NCI-H748 treated with DMSO at 0.1 percent for 48 hours (cell line): ENCODE measurements at places on chromosomes 5 and 9.
A peak's percentile ranks its signal among the peaks of the same experiment; 100 is the strongest.

DNA sequence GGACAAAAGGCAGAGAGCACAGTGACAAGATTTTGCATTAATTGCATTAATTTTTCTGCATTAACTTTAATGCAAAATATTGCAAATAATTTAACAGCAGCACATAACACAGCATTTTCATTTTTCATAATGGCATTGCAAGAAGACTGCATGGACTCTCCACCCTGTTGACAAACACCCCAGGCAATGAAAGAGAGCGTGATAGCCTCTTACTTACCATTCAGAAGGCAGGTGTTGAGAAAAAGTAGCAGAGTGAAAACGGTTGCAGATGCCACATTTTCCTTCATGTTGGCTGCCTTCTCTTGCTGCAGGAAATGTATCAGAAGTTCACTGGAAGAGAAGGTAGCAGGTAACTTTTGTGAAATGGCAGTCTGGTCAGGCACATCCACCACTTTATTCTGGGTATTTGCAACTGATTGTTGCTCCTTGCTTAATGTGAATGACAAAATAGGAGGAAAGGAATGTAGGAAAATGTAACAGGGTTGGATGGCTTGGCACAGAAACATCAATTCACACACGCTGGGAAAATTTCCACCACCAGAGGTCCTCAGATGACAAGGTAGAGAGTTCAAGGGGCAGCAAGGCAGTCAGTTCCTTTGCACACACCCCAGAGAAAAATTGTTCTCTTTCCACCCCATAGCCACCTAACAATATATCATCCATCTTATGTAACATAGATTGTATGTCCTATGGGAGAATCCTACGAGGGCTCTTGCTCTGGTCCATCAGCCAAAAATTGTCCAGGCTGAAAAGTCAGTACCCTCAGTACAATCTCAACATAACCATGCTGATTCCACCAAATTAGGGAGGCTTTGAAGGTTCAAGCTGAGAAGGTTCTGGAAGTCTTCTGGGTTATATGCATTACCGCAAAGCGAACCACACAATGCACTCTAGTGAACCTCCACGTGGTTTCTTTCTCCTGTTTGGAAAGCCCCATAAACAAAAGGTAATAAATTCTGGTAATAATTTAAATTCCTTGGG is 41.9 kb upstream of the AGXT2 start:
- DNase-seq = peak; percentile 77

- no peak for DNase-seq
These were observed 261.3 kb downstream of the COX7C start for GRCh38 chr5:86879086-86879485.

DNA sequence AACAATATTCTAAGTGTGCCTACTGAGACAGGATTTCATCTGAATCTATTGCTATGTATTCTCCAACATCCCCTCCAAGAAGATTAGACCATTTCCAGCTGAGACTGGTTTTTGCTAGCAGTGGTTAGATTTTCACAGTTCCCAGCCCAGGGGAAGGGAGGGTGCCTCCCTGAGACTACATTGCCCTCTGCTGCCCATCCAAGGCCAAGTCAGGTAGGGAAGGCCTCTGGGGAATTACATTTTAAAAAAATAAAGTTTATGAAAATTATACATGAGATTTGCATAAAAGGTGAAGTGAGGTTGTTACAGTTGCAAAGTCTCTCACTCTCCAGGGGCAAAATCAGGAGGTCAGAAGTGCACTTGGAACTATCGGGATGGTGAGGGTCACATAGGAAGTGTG is 28.0 kb upstream of the SYK start:
- peak; percentile 37 for DNase-seq

DNA sequence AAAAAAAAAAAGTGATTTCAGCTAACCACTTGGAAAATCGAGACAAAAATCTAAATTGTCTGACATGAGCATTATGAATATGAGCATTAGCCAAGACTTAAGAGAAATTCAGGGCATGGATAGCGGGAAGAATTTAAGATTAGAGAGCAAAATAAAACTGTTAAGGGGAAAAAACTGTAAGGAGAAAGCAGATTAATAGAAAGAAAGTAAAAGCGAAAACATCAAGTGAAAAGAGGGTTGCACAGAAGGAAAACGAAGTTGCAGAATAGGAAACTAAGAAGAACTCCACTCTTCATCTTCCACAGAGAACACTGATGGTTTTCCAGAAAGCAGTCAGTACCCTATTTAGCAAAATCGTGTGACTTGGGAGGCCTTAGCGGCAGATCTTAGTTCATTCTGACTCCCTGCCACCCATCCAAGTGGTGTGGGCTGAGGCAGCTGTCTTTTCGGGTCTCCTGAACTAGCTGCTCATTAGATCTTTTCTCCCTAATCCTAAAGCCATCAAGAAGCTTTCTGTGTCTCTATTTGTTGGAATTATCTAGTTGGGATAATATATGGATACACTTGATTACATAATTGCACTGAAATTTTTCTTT is 3.7 kb downstream of the NIM1K start:
- no peak for DNase-seq

GRCh38 chr9:91275655-91276054 is 86.1 kb downstream of the AUH start:
- DNase-seq = no peak

DNA sequence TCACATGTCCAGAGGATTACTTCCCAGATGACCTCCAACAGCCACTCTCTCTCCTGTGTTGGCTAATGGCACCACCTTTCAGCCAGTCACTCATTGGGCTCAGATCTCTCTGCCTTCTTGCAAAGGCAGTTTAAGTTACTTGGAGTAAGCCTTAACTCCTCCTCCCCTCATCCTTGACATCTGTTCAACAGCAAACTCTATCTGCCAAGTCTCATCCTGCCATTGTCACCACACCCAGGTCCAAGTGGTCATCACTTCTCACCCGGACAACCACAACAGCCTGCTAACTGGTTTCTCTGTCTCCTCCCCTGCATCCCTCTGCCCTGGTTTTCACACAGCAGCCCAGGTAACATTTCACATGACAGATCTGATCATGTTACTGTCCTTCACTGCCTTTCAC is 58.5 kb downstream of the DCP2 start:
- no peak for DNase-seq

DNA sequence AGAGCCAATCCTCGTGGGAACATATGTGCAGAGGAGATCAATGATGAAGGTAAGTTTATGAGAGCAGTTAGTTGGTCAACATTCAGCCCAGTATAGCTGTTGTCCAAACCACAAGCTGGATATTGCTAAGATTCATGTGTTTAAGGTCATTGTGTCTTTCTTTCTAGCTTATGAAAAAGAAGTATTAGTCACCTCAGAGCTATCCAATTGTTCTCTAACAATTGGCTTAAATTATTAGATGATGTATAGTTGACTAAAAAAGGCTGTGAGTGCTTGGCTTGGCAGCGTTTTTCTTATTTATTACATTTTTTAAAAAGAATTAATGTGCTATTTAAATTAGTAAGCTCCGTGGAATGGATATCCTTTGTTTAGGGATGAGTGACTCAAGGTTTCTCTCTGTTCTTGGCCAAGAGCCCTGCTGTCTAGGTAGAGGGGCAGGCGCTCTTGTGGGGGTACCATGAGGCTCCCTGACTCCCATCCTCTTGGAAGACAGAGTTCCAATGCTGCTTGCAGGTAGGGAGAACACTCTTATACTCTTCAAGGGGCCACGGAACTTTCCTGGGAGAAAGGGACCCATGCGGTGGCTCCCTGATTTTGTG is 487.4 kb downstream of the IRX1 start:
- DNase-seq = no peak

DNA sequence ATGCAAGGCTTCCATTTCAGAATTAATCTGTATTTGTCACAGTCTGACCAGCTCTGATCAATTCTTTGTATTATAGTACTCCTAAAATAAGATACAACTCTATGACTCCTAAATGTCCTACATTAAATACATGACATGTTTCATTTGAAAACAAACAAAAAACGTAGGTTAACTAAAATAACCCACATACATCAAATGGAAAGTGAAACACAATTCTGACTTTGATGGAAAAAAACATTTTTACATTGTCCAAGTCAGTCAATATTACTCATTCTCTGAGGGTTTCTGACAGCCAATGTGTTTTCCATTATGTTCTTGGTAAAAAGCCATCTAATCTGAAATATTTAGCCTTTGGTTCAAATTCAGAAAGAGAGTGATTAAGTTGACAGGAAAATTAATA is 8.7 kb downstream of the HMGCS1 start:
- no peak for DNase-seq

- DNase-seq = no peak
These were observed 42.5 kb upstream of the GLRX start for GRCh38 chr5:95864944-95865504.

DNA sequence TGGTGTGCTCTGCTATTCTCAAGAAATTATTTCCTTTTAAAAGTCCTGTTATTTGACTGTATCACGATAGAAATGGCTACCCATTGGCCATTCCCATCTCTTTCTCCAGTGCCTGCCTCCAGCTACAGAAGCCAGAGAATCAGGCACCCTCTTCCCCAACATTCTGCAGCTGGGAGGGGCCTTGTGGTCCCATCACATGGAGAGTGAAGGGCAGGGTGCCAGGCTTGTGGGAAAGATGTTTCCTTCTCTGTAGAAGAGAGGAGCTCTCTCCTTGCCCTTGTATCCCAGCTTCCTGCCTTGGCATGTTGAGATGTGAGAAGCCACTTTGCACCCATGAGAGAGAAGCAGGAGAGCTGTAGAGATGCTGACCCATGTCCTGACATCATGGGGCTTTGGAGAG is 465.0 kb downstream of the MTRR start:
- DNase-seq = no peak

GRCh38 chr9:36543916-36544315 is 28.8 kb upstream of the MELK start:
- no peak for DNase-seq

DNA sequence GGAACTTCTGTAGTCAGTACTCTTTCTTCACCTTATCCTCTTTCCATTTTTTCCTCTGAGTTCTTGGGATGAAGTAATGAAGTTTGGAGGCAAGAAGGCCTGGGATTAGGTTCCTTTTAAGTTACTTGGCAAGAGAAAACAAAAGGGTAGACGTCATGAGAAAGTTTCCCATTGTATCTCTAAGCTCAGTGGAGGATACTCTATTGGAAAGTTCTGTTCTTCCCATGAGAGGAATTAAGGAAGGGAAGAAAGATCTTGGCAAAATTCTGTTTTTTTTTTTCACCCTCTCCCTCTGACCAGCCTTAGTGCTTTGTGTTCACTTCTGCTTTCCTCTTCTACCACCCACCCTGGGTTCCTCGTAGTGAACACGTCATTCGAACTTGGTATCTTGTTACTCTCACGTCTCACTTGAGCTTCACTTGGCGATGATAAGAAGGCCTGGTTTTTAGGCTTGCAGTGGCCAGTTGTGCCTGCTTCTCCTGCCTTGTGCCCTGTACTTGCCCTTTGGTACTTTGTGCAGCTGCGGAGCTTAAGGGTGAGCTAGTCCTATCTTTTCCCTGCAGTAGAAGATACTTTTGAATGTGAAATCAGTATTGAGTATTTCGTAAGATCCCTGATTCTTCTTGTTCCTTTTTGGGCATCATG is 67.0 kb downstream of the ARHGAP26 start:
- no peak for DNase-seq

DNA sequence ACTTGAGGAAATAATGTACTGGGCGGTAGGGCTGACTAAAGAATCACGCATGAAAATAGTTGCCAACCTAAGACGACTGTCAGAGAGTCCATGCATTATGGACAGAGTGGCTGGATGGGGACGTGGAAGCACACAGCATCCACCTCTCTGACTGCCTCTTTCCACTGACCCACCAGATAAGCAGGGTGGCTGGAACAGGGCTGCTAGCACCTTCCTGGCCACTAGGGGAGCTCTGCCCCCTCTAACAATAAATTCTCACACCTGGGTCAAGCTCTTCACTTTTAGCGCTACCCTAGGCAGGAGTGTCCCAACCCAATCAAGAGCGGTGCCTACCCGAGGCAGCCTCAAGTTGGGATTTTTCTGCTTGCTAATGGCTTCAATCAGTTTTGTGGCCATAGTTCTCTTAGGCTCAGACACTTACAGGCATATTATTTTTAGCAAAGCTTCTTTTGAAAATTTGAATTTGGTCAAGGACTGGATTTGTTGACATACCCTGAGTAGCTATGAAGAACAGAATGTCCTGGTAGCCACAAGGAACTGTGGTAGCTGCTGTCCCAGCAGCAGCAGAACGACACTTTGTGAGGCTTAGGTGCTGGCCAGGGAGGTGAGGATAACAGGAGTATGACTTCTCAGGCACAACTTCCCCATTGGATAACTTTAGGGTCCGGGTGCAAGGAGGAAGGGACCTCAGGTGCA is 6.9 kb upstream of the TPM2 start:
- peak; percentile 20 for DNase-seq

GRCh38 chr5:54159153-54159892 is 151.1 kb downstream of the ARL15 start:
- no peak for DNase-seq

- no peak for DNase-seq
These were observed 189.8 kb downstream of the MPDZ start for GRCh38 chr9:13089666-13090065.

GRCh38 chr5:16551628-16552027 is 65.2 kb downstream of the RETREG1 start:
- no peak for DNase-seq

- DNase-seq = no peak
These were observed 675.2 kb downstream of the ACTL7B start for GRCh38 chr9:108180541-108180940.

GRCh38 chr9:121277026-121277425 is 9.1 kb downstream of the GSN start:
- no peak for DNase-seq

DNA sequence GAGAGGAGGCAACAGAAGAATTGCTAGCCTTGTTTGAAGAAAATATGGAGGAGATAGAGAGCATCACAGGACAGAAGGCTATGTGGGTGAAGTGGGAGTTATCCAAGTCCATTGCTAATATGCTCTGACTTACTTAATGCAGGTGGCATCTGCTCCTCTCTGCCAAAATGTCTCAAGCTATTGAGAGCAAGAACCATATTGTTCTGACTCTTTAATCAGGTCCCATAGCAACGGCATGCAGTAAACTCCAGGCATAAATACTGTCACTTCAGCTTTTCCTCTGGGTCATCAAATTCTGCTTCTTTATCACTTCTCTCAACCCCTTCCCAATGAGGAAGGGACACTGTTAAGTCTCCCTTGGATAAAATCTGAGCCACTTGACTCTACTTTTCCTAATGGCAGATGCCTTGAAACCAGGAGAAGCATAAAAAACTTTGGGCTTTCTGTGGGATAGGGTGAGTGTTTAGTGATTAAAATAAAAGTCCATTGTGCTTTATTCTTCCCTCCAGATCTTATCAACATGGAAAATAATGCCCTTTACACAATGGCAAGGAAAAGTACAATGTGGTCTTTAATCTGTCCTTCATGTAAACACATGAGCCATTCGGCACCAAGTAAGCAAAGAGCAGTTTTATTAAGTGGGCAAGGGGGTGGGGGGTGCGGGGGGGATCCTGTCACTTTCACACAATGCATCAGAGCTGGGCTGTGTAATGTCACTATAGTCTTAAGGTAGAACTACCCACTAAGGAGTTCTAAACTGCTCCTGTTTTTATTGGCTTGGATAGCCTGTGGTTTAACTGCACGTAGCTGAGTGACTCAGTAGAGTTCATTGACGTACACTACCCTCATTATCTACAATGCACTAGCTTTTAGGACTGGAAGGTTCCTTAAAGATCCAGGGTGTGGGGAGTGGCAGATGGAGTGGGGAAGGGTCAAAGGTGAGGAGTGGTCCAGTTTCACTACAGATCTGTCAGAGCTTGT is 71.0 kb upstream of the TARS1 start:
- no peak for DNase-seq
